CD4-positive, alpha-beta memory T cell (primary cell): ENCODE measurements at places on chromosomes 2 and 18. TPM values are rescaled to one million over a fixed set of nuclear protein-coding genes. Genes with fewer than 3 reads are reported as not detected.

Gene FAP
- total RNA-seq: not detected

Gene TDRD15
- 0.06 TPM for total RNA-seq

Gene SLC23A3
- 11.8 TPM for total RNA-seq

Gene VWA3B
- not detected for total RNA-seq

DNA sequence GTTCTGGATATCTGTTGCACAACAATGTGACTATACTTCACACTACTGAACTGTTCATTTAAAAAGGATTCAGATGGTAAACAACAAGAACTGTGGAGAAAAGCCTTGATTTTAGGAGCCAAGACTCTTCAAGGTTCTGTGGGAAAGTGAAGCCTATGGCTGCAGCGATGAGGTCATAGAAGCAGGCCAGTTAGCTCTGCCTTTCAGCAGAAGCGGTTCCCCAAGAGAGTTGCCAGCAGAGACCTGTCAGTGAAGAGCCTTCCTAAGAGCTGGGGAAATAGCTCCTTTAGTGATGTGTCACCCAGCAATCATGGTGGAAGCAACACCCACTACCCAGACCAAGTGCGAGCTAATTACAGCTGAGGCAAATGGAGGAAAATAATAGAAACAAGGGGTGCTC is 346.5 kb upstream of the ETAA1 start:
- no peak for DNase-seq

GRCh38 chr2:149148194-149149006 is 109.9 kb downstream of the LYPD6B start:
- no peak for DNase-seq

- no peak for DNase-seq
Observed at GRCh38 chr18:63342206-63342605, 22.6 kb upstream of the BCL2 start.

- no peak for DNase-seq
Observed at GRCh38 chr2:216802516-216803215, 57.2 kb downstream of the TNP1 start.

GRCh38 chr2:73116182-73116960 is 3.6 kb upstream of the RAB11FIP5 start:
- DNase-seq: no peak

DNA sequence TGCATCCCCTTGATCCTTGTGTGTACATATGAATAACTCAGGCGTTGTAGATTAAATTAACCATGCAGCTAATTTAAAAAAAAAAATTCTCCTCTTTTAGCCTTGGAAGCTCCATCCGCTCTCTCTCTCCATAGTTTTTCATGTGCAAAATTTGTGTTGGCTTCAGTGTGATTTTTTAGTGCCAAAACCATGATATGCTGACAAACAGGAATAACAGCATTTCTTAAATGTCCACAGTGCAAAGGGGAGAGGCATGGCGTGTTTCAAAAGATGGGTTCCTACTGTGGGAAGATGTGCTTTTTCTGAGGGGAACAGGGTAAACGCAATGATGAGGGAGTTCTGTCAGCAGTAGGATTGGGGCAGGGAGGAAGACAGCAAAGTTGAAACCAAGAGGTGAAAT is 247.0 kb downstream of the ICOS start:
- no peak for DNase-seq
